Motor neuron (in vitro differentiated cells): ENCODE measurements at places on chromosomes 12 and 14.

GRCh38 chr12:28191051-28192048 is 1.1 kb downstream of the CCDC91 start:
- ATAC-seq = peak; percentile 15

- no peak for ATAC-seq
Observed at GRCh38 chr12:123859035-123859434, 96.9 kb downstream of the DNAH10 start.

GRCh38 chr12:89355243-89356068 is 3.2 kb upstream of the DUSP6 start:
- ATAC-seq = no peak

GRCh38 chr14:61750708-61751474 is 11.3 kb upstream of the SNAPC1 start:
- peak; percentile 98 for ATAC-seq

DNA sequence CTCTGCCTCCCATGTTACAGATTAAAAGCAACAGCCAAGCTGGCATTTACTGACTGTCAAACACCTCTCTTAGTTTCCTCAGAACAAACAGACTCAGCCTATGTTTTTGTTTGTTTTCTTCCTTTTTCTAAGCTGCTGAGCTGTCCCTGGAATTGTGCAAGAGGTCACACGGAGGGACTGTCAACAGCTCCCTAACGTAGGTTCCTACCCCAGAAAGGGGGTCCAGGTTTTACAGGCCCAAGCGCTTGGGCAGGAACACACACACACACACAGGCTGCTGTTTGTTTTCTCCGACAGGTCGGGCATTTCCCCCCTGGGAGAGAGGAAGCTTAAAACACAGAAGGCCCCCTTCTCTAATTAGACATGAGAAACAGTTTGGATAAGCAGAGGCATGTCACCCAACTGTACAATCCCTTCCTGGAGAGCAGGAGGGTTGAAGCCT is 739.6 kb upstream of the TBX3 start:
- no peak for ATAC-seq

- peak; percentile 21 for ATAC-seq
Observed at GRCh38 chr14:35956376-35957085, 130.4 kb downstream of the BRMS1L start.

GRCh38 chr12:22238211-22238610 is 96.3 kb downstream of the ST8SIA1 start:
- ATAC-seq = no peak

DNA sequence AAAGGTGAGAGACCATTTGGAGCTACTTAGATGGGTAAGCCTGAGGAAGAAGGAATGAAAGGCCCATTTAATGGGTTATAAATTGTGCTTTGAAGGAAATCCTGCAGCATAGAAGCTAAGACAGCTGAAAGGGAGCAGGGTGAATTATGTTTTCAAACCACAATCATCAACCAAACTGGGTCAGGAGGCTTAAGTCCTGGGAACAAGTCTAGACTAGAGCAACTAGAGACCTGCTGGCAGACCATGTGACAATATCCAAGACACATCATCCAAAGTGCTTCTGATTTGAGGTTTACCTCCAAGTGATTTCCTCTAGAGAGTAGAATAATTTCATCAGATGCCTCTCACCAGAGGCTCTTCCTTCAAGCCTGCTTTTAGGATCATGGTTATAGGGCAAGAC is 53.7 kb downstream of the MAP3K9 start:
- no peak for ATAC-seq

DNA sequence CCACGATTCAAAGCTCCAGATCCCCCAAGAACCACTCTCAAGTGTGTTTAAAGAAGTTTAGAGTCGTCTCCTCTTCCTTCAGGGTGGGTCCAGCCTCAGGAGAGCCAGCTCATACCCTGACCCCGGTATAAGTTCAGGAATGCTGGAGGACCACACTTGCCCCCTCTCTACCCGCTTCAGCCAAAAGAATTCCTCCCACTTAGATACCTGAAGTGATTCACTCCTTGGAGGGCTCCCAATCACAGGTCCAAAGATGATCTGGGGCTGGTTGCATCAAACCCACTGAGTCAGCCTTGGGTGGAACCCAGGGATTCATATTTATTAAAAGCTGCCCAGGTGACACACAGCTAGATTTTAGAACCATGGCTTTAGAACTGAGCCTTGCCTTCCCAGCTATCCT is 133.5 kb upstream of the PARP11 start:
- ATAC-seq = no peak

- no peak for ATAC-seq
Observed at GRCh38 chr12:6032726-6033125, 87.7 kb upstream of the ANO2 start.

DNA sequence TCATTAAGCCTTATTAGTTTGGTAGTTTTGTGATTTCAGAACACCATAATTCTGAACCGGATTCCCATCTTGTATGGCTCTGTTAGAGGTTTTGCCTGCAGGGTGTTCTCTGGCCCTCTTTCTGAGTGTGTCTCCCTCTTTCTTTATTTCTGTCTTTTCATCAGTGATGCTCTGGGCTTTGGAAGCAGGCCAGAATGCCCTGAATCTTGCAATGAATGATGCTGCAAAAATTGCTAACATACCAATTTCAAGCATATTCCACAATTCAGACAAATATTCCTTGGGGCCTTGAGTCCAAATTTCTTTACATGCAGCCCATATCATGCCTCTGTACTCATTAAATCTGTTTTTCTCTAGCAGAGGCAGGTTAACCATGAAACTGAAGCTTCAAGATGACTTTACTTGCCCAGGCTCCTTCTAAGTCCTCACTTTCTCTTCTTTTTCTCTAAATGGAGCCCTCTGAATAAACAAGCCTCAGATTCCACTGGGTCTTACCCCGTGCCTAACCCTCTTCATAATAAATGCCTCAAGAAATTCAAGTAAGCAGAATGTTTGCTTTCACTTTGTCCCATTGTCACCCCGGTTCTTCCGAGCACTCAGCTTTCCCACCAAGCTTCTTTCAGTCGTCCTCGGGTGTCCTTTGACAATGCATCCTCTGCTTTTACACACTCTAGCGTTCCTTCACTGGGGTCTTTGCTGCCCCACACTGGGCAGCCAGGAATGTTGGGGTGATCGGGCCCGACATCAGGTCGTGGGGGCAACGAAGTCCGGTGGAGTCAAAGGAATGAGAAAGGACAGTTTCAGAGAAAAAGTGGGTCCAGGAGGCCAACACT is 78.8 kb upstream of the SLC38A4 start:
- no peak for ATAC-seq

DNA sequence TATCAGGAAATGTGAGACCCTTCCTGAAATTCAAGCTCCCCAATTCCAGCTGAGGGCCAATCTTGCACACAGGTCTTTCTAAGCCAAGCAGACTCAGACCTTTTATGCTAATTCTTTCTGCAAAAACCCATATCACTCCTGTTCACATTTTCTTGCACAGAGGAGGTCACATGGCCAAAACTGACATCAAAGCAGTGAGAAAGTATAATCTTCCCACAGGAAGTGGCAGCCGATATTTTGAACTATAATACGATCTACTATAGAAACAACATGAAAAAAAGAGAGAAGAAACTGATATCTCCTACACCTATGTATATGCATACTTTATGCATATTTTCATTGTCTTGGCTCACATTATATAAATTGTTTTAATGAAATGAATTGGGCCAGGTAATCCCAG is 132.9 kb upstream of the SSTR1 start:
- ATAC-seq = no peak

DNA sequence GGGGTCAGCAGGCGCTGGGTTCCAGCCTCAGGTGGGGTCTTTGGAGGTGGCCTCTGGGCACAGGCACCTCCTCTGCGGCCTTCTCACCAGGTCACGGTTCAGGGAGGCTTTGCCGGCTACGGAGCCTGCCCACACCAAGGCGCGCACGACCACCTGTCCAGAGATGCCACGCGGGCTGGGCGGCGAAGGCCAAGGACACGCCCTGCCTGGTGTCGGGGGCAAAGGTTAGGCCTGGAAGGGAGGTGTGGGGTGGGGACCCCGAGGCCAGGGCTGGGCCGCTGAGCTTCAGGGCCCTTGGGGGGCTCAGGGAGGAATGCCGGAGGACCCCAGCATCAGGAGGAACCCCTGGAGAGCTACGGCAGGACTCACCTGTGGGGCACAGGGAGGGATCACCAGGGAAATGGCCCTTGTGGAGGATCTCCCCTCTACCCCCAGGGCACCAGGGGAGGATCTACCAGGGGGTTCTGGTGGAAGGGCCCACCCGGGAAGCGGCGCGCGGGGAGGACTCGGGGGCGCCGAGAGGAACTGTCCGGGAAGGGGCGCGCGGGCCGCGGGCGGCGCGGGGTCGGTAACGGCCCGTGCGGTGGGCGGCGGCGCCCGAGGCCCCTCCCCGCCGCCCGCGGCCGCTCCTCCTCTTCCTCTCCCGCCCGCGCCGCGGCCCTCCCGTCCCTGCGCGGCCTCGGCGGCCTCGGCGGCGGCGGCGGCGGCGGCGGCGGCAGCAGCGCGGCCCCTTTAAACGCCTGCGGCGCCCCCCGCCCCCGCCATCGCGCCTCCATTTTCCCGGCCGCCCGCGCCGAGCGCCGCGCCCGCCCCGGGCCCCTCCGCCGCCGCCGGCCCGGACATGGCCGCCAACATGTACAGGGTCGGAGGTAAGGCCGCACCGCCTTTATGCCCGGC is at the start of gene MTA1:
Gene MTA1, plus strand, starts transcription at position 633 of the 897 bp plus-strand sequence. Its CDS starts 209 bp downstream, at position 842.
- peak; percentile 36 for ATAC-seq

DNA sequence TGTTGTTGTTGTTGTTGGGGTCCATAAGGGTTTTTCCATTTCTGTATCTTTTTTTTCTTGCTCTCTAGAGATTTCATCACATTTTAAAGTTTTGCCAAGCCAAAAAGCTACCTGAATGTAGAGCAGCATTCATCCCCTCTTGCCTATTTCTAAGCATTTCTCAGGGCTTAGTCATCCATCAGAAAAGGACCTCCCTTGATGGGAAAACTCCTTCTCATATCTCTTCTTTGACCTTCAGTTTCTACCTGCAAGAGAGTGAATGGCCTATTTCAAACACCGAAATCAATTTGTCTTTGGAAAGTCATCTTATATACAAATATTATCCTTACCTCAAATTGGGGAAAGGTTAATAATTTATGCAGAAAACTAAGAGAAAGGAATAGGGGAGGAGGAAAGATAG is 4.5 kb downstream of the MYBPC1 start:
- ATAC-seq = no peak
